NCI-H1048 (cell line): ENCODE measurements at places on chromosomes 1 and 21.

- no peak for DNase-seq
These were observed 18.9 kb upstream of the OR10J5 start for GRCh38 chr1:159554696-159555095.

DNA sequence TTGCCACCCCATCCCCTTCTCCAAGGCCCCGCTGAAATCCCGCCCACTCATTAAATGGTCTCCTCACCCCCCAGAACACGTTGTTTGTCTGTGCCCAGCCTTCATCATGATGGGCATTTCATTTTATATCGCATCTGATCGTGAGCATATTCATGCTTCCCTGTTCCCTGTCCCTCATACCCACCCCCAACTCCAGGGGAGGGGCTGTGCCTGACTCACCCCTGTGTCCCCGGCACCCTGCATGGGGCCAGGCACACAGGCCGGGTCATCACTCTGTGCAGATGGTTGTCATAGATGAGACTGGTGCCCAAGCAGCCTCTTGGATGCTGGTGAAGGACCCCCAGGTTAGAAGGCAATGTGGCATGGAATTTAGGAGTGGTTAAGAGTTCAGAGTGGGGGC, 11.0 kb downstream of the CAMK2N1 start:
- no peak for DNase-seq

- no peak for DNase-seq
These were observed at the start of gene BTBD19 for GRCh38 chr1:44808063-44808937. BTBD19 (plus strand) TSS chr1:44808523; CDS start chr1:44808821, 298 bp downstream.

- DNase-seq, result no peak
These were observed 36.5 kb downstream of the NGF start for GRCh38 chr1:115301438-115302020.

DNA sequence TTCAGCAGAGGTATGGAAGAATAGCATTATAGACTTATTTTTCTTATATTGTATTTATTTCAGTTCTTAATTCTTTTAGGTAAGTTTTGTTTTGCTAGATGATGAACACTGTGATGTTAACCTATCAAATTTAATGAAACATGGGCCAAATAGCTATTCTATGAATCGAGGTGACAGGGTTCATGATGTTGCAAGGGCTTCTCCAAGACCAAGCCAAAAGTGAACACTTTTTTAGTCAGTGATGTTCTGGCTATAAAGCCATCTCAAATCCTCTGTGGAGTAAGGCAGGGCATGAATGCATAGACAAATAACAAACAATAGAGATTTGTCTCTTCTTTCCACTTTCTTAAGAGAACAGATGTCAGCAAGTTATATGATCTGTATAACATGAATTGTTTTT, 26.7 kb downstream of the C1orf146 start:
- DNase-seq, result no peak

- no peak for DNase-seq
These were observed 9.1 kb downstream of the MMEL1 start for GRCh38 chr1:2623571-2624337.

GRCh38 chr21:16792101-16792500, 720.7 kb upstream of the CXADR start:
- DNase-seq, result no peak

- DNase-seq, result no peak
These were observed 544 bp downstream of the PPM1J start for GRCh38 chr1:112714313-112715263.

- DNase-seq, result peak; percentile 64
These were observed 3.9 kb upstream of the C4BPB start for GRCh38 chr1:207084701-207085180.

DNA sequence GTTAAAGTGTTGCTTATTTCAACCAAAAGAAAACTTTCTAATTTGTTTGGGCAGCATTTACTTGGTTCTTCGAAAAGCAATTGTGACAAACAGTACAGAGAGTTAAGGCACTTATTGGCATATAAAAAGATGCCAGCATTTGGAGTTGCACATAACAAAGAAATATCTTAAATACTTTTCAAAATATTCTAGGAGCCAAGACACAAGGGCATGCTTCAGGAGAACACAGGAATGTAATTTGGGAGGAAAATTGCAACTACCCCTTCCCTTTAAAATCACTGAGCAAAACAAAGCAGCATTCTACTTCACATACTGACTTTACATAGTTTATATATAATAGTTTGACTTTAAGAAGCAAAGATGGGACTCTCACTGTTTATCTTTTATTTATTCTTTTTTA, 4.6 kb upstream of the TIE1 start:
- DNase-seq, result no peak

DNA sequence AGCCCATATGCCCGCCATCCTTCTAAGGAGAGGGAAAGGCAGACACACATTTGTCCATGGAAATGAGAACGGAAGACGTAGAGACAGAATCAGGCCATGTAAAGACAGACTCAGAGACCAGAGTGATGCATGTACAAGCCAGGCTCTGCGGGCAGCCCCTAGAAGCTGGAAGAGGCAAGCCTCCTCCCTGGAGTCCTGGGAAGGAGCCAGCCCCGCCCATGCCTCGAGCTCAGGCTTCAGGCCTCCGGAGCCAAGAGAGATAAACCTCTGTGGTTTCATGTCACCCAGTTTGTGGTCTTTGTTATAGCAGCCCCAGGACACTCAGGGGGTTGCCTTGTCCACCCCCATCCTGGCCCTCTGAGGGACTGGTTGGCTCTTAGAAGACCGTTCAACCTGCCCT, 11.6 kb downstream of the PDE9A start:
- DNase-seq, result no peak

DNA sequence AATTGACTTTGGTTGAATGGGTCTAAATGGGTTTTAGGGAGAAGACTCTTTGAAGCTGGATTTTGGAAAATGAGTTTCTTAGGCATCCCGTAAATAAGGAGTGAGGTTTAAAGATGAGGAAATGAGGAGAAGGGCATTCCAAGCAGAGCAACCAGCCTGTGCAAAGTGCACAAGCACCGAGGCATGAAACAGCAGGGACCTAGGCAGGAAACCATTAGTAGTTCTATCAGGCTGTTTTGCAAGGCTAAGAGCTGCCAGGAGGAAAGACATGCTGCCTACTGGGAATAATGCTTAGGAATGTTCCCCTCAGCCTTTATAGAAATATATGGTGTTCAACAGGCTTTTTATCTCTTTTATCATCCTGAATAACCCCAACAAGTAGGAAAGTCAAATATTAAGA, 153.1 kb upstream of the FGGY start:
- DNase-seq, result no peak

DNA sequence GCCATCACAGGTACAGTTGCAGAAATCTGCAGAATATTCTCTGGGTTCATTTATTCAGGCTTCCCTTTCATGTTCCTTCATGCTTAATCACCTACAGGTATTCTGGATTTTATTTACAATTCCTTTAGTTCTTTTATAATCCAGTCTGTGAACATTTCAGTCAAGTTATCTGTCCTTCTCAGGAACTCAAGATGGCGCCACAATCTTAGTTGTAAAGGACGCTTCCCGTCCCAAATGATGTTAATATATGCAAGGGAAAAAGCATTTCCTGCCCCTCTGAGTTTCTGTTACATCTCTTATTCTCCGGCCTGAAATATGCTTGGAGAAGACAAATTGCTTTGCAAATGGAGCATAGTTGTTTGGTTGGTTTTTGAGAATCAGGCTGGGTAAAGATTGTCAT, 19.3 kb downstream of the F3 start:
- no peak for DNase-seq

GRCh38 chr1:22038036-22038435, 14.5 kb upstream of the CDC42 start:
- no peak for DNase-seq

DNA sequence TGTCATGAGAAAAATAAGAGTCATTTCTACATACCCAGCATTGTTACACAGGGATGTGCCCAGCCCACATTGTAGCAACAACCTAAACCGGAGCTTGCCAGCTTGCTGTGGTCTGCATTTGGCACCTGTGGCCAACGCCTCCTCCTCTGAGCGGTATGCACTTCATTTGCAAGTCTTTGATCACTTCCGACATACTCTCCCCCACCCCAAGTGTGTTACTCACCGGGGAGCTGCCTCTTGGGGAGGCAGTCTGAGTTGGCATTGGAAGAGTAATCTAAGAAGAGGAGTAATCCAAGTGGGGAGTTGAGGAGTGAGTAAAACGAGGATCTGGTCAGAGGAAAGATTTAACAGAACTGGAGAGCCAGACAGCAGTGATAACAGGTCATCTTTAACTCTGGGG, 3.8 kb downstream of the BCL9 start:
- no peak for DNase-seq

GRCh38 chr1:157112186-157112867, 12.7 kb upstream of the ETV3L start:
- no peak for DNase-seq

DNA sequence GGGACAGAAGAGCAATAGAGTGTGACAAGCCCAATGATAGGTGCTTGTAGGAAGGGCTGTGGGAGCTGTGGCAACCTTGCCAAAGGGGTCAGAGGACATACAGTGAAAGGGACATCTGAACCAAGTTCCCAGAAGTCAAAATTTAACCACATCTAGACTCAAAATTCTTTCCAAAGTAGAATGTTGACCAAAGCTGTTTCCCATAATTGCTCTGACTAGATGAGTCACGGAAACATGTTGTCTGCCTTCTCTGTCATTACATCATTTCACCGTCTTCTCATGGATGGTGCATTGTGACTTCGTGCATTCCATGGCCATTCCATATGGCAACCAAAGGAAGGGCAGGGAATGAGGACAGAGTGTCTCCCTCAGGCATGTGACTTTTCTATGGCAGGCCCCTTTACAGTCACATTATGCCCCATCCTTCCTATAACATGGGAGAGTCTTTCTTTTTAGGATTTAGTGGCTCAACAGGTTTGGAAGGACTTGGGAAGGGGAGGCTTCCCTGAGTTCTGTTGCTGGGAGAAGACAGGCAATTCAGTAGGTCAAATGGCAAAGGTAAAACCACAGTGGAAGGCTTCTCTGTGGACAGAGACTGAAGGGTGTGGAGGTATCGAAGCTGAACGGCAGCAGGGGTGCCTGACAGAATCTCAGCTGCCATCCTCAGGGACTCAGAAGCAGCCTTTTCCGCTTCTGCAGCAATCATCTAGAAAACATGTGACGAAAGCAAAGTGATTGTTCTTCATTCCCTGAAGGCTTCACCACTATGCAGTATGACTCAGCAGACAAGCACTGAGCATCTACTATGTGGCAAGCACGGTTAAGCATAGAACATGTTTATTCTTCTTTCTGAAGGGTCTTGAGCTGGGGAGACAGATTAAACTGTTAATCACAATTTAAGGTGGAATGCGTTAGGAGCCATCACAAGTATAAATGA, 24.7 kb downstream of the NPHS2 start:
- no peak for DNase-seq

- DNase-seq, result no peak
These were observed 49.7 kb downstream of the GPR52 start for GRCh38 chr1:174497478-174497877.

DNA sequence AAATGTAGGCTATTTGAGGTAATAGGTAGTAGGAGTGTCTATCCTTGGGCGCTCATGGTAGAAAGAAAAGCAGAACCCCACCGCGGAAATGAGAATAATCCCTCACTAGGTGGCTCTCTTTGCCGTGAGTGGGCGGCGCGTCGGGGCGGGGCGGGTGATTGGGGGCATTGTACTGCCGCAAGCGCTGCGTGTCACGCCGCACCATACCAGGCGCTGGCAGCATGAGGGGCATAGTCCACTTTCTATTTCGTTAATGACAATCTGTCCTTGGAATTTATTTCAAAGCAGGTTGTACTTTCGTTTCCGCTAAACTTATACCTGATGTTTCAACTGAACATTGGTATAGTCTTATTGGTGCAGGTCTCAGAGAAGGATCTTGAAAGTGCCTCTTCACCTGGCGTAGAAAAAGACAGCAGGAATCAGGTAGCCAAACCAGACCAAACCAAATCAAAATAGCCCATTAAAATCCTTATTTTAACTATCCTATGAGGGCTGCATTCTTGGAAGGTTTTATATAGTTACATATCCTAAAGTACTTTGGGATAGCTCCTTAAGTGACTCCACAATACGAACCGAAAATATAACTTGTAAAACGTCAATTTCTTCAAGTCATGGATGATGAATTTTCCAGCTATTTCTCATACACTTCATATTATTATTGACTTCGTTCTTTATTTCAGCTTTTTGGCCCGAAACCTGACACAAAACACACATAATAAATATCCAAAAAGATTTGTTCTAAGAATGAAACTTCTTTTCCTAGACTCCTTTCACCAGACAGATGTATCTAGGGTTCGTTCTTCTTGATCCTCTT, 1.9 kb upstream of the SMG7 start:
- peak; percentile 88 for DNase-seq

DNA sequence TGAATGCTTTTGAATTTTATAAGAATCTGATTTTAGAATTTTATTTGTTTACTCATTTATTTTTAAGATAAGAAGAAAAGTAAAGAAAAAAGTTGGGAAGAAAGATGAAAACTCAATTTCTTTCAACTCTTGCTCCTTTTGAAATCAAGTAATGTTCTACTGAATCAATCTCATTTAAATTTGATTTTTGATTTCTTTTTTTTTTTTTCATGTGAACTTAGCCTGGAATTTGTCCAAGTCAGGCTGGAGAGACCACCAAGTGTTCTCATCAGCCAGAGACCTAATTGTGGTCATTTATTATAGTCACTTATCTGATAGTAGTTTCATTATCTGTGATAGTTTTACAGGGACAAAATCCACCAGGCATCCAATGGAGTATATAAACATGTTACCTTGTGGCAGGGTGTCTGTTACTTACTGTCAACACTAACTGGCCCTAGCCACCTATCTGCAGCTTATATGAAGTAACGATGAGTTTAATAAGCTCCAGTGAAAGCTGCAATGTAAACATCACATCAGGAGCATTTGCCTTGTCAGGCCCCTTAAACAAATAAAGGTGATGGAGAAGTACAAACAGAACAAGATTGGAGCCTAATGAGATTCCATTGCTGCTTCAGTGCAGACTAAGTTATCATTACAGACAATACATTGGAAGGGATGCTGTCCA, 39.2 kb downstream of the HLX start:
- DNase-seq, result no peak

DNA sequence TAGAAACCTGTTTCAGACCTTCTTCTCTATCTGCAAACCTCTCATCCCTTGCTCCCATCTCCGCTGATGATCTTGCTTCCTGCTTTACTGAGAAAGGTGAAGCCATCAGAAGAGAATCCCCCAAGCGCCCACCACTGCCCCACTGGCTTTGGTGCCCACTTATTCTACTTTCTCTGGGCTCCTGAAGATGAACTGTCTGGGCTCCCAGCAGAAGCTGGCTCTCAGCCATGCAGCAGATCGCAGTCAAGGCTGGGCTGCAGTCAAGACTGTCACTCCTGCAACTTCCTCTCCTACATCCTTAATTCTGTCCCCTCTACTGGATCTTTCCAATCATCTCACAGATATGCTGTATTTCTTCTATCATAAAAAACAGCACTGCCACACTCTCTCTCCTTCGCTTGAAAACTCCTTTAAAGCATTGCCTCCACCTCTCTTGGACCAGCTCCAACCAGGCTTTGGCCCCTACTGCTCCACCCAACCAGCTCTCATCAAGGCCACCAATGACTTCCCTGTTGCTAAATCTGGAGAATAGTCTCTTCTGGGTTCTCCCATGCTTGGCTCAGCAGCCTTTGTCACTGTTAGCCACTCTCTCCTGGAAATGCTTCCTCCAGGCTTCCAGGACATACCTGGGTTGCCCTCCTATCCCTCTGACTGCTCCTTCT, 25.8 kb downstream of the TRIM62 start:
- DNase-seq, result no peak
